ENCODE measurements at places on chromosomes 7 and 10.

GRCh38 chr10:7471720-7472367 is 61.0 kb upstream of the SFMBT2 start:
- DNase-seq = no peak

DNA sequence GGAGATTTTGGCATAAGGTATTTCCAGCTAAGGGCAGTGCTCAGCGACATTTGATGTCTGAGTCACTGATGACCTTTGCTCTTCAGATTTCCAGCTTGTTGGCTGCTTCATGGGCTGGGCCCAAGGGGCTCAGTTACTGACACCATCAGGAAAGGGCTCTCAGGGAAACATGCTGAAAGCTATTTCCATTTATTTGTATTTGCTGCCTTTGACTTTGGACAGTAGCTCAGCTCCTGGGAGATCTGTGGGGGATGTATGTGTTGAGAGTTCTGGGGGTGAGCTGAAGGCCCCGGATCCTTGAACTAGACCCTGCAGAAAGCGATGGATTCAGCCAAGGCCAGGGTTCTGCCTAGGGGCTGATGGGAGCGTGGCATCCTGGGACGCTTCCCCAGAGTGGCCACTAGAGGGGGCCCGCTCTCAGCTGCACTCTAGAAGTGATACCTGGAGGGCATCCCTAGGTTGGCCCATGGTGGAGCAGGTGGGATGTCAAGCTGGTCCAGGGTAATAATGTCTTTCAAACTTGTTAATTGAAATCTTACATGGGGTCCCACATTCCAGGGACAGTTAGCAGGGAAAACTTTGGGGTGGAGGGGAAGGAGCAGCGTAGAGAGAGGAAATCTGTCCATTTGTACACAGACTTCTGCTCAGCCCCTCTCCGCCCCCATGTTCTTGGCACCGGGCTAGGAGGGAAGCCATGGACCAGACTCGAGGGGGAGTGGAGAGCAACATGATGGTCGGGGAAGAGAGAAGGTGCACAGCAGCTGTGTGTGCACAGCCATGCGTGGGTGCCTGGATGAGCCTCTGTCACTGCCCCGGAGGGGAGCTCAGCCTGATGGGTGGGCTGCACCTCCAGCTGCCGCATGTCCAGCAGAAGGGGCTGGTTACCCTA is 3.0 kb upstream of the BTBD16 start:
- no peak for DNase-seq

- no peak for DNase-seq
Observed at GRCh38 chr7:110442381-110442837, 648.5 kb upstream of the LRRN3 start.

GRCh38 chr7:86647385-86648094 is 3.8 kb downstream of the GRM3 start:
- DNase-seq = no peak

- no peak for DNase-seq
Observed at GRCh38 chr7:83519240-83519639, 129.7 kb downstream of the SEMA3E start.

DNA sequence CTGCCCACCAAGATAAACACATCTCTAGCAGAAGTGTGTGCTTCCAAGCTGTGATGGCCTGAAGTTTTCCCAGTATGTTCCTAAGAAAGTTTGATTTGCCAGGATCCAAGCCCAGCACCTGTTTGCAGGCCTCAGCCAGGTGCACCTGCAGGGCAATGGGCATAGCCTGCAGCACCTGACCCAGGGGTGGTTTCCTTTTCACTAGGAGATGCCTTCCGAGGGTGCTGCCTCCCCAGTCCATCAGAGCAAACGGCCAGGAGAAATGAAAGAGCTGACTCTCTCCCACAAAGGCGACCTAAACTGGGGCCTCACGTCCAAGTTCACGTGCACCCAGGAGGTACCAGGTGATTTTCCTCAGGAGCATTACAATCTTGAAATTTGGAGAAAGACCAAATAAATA is 7.1 kb downstream of the UCMA start:
- DNase-seq = no peak

GRCh38 chr7:50068850-50069551 is 24.0 kb downstream of the ZPBP start:
- DNase-seq = peak; percentile 87

GRCh38 chr10:101828766-101829551 is 10.7 kb upstream of the OGA start:
- DNase-seq = no peak

- DNase-seq = no peak
Observed at GRCh38 chr7:70684173-70684572, 447.8 kb upstream of the GALNT17 start.

DNA sequence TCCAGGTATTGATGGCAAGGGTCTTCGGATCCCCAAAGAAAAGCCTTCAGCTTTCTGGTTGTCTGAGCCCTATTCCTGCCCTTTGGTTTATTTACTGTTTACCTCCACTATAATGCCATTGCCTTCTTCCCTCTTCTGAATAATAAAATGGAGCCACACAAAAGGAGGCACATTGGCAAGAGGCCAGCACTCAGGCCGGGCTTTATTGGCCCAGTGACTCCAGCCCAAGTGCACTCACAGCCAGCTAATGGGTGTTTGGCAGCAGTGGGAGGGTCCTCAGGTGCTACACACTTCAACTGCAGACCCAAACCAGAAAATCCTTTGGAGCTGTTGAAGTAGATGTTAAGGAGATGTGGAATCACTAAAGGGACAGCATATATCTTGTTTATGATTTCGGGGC is 336.0 kb downstream of the PLXNA4 start:
- peak; percentile 95 for DNase-seq

- DNase-seq = peak; percentile 62
Observed at GRCh38 chr7:17041324-17041723, 159.5 kb upstream of the AGR3 start.

DNA sequence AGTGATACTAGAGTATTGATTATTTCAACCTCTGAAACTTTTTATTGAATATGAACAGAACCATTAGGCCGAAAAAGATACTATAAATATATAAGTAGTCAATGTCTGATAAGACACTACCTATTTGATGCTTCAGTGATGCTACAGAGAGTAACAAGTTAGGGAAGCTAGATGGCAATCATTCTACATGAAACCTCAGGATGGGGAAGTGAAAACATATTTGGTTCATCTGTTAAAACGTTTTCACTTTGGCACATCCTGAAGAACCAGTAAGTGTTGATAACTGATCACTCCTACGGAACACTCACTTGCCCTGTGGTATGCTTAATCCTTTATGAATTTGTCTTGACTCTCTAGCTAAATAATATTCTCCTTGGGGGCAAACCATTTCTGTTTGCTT is 1064.9 kb downstream of the NXPH1 start:
- DNase-seq = no peak

DNA sequence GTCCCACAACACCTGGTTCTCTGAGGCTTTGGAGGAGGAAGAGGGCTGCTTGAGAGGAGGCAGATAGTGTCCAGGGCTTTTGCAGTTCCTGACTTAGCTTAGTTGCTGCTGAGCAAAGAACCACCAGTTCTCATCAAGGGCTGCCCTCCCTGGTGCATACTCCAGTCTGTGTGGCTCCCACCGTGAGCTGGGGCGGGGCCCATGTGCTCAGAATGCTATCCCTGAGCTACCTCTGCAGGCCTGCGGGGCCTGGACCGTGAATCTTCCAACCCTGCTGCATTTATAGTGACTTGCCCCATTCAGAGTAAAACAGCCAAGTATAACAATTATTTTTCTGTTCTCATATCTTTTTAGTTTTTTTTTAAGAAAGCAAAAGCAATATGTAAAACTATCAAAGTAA is 49.2 kb downstream of the TACR2 start:
- no peak for DNase-seq

- DNase-seq = no peak
Observed at GRCh38 chr7:124989911-124990310, 60.3 kb upstream of the POT1 start.

DNA sequence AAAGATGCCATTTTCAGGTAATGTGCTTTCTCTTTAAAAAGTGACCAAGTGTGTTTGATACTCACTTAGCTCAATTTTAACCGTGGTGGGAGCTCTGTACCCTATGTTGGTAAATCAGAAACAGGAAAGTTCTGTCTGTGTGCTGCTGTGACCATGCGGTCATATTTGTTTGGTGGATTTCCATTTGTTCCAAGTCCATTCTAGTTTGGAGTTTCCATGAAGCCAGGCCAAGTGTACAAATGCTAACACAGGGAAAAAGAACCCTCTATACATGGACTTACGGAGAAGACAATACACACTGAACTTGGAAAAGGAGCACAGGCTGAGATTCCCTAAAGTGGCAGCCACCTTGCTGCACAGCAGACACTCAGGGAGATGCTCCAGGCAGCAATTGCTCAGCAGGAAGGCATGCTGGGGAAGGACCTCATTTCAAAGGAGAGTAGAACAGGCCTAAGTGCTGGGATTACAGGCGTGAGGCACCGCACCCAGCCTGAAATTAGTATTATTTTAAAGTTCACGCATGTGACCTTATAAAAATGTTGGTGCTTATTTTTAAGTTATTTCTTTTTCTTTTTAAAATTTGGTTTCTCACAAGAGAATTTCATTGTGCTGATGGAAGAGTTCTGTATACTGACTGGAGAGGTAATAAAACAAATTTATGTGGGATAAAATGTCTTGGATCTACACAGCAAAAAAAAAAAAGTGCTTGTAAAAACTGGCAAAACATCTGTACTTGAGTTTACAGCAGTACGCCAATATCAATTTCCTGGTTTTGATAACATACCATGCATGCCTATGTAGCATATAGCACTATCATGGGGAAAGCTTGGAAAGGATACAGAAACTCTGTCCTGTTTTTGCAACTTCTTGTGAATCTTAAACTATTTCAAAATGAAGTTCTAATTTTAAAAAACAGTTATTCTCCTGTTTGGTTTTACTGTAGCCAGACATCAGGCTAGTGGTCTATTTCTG is 436.2 kb downstream of the KCNMA1 start:
- DNase-seq = no peak

GRCh38 chr10:15588635-15589508 is 130.8 kb downstream of the ITGA8 start:
- no peak for DNase-seq

GRCh38 chr10:118307220-118307619 is 34.9 kb downstream of the FAM204A start:
- no peak for DNase-seq

DNA sequence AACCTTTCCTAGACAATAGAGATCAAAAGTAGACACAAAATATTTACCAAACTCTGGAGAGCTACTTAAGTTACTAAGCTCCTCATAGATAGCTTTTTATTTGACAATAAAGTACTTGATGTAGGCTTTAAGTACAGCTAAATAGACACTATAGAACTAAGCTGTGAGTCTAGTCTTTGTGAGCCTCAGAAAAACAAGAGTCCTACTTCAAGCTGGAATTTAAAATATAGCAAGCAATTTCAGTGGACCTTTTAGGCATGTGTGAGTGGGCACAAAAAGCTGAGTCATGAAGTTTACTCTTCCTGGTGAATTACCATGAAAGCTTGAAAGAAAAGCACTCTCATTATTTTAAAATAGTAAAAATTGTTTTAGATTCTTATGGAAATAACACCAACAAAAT is 76.1 kb downstream of the ADD3 start:
- DNase-seq = peak; percentile 84

DNA sequence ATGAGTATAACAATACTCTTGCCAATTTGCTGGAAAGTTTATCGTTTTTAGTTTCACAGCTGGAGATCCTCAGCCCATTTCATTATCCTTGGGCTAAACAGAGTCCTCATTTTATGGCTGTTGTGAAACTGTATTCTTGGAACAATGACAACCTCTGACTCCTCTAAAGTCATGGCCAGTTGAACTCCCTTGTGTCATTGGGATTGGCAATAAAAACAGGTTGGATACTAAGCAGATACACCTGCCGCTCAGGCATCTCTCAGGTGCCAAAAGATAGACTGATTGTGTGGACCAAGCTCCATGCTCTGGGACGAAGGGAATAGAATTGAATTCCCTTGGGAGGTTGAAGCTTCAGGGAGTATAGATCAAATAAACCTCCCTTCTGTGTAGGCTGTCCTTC is 182.2 kb downstream of the WDR11 start:
- peak; percentile 1 for DNase-seq

GRCh38 chr7:41578700-41579099 is 124.2 kb downstream of the INHBA start:
- no peak for DNase-seq

- DNase-seq = no peak
Observed at GRCh38 chr10:52818019-52818418, 45.4 kb upstream of the MBL2 start.

- no peak for DNase-seq
Observed at GRCh38 chr7:129771928-129772479, 160.5 kb downstream of the NRF1 start.

GRCh38 chr10:19974138-19974537 is 157.9 kb downstream of the PLXDC2 start:
- DNase-seq = no peak

- DNase-seq = no peak
Observed at GRCh38 chr7:12320987-12321647, 82.5 kb downstream of the VWDE start.

DNA sequence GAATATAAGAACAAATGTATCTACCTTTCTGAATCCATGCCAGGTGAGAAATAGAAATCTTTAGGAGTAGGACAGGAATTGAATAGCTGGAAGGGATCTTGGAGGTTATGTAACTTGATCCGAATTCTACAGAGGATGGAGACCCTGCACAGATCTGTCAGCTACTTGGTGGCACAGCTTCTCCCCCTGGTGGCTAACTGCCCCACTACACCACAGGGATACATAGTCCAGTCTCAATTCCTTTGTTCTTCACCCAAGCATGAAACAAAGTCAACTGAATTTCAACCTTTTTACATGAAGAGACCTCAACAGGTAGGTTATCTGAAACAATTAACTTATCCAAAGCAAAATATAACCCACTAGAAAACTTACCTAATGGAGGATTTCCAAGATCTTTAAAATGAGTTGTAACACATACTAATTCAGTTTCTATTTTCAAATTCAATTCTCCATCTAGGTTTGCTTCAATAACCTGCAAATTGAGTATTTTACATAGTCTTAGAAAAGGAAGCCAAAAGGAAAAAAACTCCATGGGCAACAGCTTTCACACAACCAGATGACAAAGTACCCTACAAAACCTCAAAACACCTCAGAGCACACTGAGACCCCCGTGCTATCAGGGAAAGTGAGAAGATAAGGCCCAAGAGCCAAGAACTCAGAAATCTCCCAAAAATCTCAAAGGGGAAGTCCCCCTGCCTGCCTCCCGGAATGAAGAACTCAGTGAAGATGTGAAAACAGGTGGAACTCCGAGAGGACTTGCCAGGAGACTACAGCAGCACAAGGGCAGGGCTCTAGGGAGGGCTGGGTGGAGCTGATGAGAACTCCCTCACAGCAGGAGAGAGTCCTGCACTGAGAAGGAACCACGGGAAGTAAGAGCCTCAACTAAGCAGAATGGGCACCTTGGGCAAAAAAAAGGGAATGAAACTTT is 10.3 kb downstream of the HUS1 start:
- peak; percentile 4 for DNase-seq

DNA sequence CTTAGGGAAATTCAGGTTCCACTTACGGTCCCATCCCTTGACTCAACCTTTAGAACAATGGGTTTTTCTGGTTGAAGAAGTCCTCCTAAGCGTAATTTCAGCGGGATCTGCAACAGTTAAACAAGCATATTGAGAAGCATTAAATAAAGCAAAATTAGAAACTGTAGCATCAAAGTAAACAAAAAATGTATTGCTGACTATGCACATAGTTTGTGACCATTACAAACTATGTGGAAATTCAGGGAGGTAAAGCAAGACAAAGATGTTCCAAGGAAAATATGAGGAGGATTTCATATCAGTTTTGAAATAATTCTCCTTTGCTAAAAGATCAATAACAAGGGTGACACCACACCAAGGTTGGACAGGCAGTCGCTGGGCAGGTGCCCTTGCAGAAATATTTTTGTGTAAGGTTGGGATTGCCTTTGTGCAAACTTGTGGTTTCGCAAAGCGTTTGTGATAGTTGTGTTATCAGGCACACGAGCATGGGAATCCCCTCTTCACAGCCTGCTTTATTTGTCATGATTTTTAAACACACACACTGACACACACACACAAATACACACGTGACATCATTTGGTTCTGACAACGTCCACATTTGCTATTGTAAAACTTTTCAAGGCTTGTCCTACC is 5.4 kb upstream of the CYP3A5 start:
- no peak for DNase-seq
